Activated CD4-positive, alpha-beta T cell treated with anti-CD3 and anti-CD28 coated beads, Interleukin-2, amount 10 ng/mL, durations not matched to agents 7 days and 5 days (primary cell): ENCODE measurements at places on chromosomes 12 and 14. TPM values are rescaled to one million over a fixed set of nuclear protein-coding genes. Genes with fewer than 3 reads are reported as not detected.

GLI1 gene
- total RNA-seq, result 0.52 TPM

MMP17 gene
- total RNA-seq, result not detected

- H3K4me1 ChIP-seq, result no peaks in the 10 kb centered on the region
- DNase-seq, result no peak
- no peak overlapping the region for H3K4me3 ChIP-seq
- H3K36me3 ChIP-seq, result no peaks in the 10 kb centered on the region
- H3K27me3 ChIP-seq, result no peaks in the 10 kb centered on the region
Observed at GRCh38 chr12:88416155-88416554, 164.1 kb downstream of the KITLG start.

- peaks cover 18% of the 10 kb centered on the region for H3K4me1 ChIP-seq
- no peak overlapping the region for H3K27ac ChIP-seq
- DNase-seq, result no peak
- H3K4me3 ChIP-seq, result no peak overlapping the region
- peaks cover 10% of the 10 kb centered on the region for H3K36me3 ChIP-seq
Observed at GRCh38 chr14:99468081-99468480, 12.6 kb downstream of the SETD3 start.

DNA sequence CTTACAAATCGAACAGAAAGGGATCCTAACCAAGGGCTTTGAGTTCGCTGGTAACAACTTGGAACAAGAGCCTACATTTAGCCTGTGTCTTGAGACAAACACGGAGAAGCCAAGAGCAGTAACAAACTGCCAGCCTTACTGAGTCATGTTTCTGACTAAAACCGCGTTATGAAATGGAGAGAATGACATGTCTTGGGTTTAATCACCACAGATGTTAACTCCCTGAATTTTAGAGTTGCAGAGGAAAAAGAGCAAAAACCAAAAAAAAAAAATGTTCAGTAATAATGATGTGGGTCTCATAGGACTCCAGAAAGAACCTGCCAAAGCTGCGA is 1.0 kb downstream of the BLTP3B start:
- H3K4me3 ChIP-seq, result peak overlapping the region; percentile 81
- no peaks in the 10 kb centered on the region for H3K27me3 ChIP-seq
- peak; percentile 42 for DNase-seq
- peaks cover 48% of the 10 kb centered on the region for H3K4me1 ChIP-seq
- peak overlapping the region; percentile 98 for H3K27ac ChIP-seq
- H3K36me3 ChIP-seq, result peaks cover 1% of the 10 kb centered on the region
